Left ventricle myocardium inferior (tissue), 1 donor: ENCODE measurements at places on chromosomes 13 and 19. TPM values are rescaled to one million over a fixed set of nuclear protein-coding genes. Genes with fewer than 3 reads are reported as not detected.
A peak's percentile ranks its signal among the peaks of the same experiment; 100 is the strongest.

GRCh38 chr13:36819739-36820090 is 693 bp downstream of the RFXAP start:
- no peak for DNase-seq

The TUBA3C gene
- total RNA-seq, result not detected

- peak; percentile 69 for DNase-seq
Observed at GRCh38 chr19:6048793-6049405, 61.4 kb downstream of the RFX2 start.

DNA sequence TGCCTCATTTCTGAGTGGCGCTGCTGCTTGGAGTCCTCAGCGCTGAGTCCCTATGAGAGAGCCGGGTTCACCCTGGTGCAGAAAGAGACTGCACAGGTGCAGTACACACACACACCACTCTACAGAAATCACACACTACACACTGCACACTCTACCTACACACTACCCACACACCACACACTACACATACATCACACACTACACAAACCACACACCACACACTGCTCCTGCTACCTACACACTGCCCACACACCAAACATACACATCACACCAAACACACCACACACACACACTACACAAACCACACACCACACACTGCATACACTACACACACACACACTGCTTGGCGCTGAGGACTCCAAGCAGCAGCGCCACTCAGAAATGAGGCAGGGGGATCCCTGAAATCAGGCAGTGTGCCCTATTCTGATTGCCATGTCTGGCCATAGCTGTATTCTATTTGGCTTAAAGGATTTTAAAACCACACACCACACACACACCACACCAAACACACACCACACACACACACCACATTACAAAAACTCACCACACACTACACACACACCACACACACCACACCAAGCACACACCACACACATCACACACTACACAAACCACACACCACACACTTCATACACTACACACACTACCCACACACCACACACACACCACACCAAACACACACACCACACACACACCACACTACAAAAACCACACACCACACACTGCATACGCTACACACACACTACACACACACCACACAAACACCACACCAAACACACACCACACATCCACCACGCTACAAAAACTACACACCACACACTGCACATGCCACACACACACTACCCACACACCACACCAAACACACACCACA is 4.9 kb downstream of the MAG start:
- no peak for DNase-seq

DNA sequence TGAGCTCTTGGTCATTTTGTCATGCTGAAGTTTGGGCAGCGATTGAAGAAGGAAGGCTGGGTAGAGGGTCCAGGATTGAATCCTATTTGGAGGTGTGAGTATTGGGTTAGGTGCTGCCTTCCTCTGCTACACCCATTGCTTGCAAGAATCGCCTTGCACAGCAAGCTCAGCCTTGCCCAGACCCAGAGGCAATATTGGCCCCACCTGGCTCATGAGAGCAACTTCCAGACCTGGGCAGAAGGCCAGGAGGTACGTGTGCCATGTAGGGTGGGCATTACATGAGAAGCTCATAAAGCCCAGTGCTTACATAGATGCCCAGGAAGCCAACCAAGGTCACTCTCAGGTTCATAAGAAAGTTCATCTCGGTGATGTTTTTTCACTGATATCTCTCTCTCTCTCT is 718.0 kb downstream of the EFNB2 start:
- DNase-seq, result no peak

The RHPN2 gene
- total RNA-seq, result 1.0 TPM

- no peak for DNase-seq
Observed at GRCh38 chr13:21149568-21149967, 26.8 kb downstream of the SKA3 start.

GRCh38 chr13:97448503-97449251 is 14.7 kb downstream of the RAP2A start:
- no peak for DNase-seq

GRCh38 chr19:39968789-39969188 is 2.2 kb upstream of the PSMC4 start:
- DNase-seq, result no peak

DNA sequence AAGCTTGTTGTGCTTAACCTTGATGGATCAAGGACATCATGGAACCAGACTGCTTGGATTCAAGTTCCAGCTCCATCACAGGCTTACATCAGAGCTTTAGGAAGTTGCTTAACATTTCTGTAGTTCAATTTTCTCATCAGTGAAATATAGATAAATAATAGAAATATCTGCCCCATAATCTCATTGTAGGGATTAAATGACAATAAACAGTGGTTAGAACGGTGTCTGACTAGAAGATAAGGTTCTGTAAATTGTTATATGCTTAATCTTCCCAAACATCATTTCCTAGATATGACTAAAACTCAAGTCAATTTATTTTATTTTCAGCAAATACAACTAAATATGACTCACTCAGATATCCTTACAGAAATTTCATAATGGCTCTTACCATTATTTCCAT is 83.5 kb downstream of the SLITRK1 start:
- DNase-seq, result no peak

GRCh38 chr19:50371914-50372475 is 4.3 kb upstream of the NR1H2 start:
- no peak for DNase-seq

- no peak for DNase-seq
Observed at GRCh38 chr19:34044021-34044420, 128.3 kb upstream of the LSM14A start.

The SPATA13 gene
- 8.4 TPM for total RNA-seq

DNA sequence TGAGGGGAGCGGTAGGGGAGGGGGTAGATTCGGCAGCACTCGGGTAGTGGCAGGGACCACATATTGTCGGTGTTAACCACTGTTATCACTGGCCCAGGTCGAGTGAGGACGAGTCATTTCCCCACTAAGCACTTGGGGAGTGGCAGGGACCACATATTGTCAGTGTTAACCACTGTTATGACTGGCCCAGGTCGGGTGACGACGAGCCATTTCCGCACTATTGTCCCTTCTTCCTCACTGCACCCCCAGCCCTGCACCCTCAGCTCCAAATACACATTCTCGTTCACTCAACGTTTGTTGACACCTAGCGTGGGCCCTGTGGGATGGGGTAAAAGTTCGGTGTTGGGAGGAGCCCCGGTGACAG is 467 bp upstream of the CLN5 start:
- no peak for DNase-seq

The SIGLEC5 gene
- total RNA-seq, result not detected

- DNase-seq, result no peak
Observed at GRCh38 chr19:39127812-39128515, 2.4 kb downstream of the PAK4 start.

The GRIK5 gene
- 2.1 TPM for total RNA-seq

The CEACAM21 gene
- 0.60 TPM for total RNA-seq

DNA sequence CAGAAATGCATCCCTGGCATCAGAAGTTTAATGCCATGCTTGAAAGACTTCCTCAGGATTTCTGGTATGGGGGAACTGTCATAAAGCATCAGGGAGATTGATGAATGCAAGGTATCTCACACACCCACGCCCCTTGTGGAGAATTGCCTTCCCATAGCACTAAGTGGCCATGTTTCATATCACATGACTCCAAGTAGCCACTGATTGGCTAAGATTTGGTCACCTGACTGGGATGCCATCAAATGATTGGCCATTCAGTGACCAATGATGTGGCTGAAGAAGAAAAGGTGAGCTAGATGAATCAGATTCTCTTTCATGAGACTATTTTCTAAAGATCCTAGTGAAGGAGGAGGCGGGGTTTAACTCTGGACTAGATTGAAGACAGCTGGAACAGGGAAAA is 7.3 kb downstream of the KLK8 start:
- DNase-seq, result no peak

The ATP4B gene
- not detected for total RNA-seq

The KLK12 gene
- not detected for total RNA-seq

DNA sequence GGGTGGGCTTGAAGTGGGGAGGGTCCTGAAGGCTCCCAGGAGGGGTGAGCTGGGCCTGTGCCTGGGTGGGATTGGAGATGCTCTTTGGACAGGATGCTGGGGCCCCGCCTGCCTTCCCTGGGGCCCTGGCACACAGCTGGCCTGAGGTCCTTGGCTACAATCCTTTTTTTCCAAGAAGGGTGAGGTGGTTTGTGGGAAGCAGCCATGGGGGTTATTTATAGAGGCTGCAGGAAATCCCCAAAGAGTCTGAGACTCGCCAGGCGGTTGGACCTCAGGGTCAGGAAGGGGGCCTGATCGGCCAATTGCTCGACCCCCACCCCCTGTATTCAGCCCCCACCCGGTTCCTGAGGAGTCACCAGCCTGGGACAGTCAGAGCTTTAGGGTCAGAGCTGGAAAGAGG is 10.0 kb downstream of the GTPBP3 start:
- DNase-seq, result no peak

DNA sequence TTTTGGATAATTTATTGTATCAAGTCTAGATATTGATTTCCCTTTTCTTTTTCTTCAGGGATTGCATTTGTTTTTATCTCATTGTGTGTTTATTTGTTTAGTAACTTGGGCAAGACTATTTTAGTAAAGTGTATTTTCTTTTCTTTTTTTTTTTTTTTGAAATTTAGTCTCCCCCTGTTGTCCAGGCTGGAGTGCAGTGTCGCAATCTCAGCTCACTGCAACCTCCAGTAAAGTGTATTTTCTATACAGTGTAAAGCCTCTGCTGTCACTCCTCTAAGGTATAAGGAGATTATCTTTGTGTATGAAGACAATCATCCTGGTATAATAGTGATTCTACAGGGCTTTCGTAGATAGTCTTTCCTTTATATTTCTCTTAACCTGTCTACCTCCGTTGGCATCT is 2546.0 kb downstream of the PCDH9 start:
- no peak for DNase-seq

DNA sequence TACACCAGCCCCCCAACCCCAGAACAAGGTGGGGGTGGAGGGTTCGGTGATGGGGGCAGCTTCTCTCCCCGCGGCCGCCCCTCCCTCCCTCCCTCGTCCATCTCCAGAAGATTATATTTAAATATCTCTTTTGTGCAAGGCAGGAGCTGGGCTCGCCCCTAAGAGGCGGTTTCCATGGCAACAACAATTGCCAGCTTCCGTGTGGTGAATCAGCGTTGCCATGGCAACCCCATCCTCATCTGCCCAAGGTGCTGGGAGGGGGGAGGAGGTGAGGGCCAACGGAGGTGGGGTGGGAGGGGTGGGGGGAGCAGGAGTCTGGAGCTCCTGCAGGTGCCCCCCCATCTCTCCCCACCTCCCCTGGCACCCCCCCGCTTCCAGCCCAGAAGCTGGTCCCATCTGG is 46.4 kb downstream of the CELF5 start:
- no peak for DNase-seq

The PEG3 gene
- 10.0 TPM for total RNA-seq

- DNase-seq, result no peak
Observed at GRCh38 chr19:4488496-4488895, 16.4 kb downstream of the HDGFL2 start.

- no peak for DNase-seq
Observed at GRCh38 chr19:10551698-10552301, 8.1 kb downstream of the ATG4D start.

GRCh38 chr19:12886651-12886968 is 391 bp downstream of the KLF1 start:
- DNase-seq, result no peak

The DCT gene
- total RNA-seq, result 0.16 TPM

The ZNF284 gene
- total RNA-seq, result 1.9 TPM

GRCh38 chr13:50951366-50951765 is 41.8 kb downstream of the RNASEH2B start:
- no peak for DNase-seq

GRCh38 chr13:99282264-99283231 is 24.4 kb upstream of the GPR18 start:
- DNase-seq, result no peak

DNA sequence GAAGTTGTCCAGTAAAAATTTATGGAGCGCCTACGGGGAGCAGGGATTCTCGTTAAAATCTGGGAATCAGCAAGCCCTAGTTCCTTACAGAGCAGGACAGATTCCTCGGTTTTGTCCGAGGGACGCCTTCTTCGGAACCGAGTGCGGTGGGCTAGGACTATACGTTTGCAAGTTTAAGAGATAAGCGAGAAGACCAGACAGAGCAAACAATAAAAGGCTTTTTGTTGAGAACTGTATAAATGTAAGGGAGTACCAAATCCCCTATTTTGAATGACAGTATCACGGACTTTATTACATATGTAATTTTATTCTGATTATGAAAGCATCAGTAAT is 971 bp upstream of the ANKRD10 start:
- no peak for DNase-seq

The CFAP97D2 gene
- total RNA-seq, result not detected

- no peak for DNase-seq
Observed at GRCh38 chr13:73832825-73833224, 301.4 kb downstream of the KLF12 start.

DNA sequence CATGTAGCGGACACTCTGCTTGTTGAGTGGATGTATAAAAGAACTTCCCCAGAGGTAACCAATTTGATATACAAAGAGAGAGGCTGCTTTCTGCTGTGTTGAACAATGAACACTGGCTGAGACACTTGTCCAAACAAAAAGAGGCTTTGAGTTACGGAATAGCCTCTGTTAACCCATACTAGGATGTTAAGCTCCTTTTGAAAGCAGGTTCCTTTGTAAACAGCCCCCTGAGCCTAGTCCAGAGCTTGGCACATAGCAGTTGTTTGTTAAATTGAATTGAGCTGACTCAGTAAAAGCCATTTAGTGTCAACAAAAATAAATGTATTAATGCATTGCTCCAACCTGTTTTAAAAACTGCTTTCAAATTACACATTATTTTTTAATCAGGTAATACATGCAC is 200.1 kb downstream of the MZT1 start:
- DNase-seq, result no peak

GRCh38 chr19:2251106-2252054 is 2.3 kb downstream of the AMH start:
- DNase-seq, result no peak

DNA sequence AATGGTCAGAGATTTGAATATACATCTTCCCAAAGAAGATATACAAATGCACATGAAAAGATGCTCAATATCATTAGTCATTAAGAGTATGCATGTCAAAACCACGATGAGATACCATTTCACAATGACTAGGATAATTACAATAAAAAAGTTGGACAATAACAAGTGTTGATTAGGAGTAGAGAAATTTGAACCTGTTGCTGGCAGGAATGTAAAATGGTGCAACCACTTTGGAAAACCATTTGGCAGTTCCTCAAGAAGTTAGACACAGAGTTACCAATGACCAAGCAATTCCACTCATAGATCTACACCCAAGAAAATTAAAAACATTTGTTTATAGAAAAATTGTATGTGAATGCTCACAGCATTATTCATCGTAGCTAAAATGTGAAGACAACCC is 33.2 kb upstream of the STARD13 start:
- DNase-seq, result no peak

The ZC3H4 gene
- 22.1 TPM for total RNA-seq

The KCTD12 gene
- total RNA-seq, result 37.2 TPM
